Cerebellar cortex (tissue), 1 donor: ENCODE measurements at places on chromosomes 1 and 21.

- DNase-seq = no peak
These were observed 44.1 kb upstream of the RHOU start for GRCh38 chr1:228691211-228691610.

GRCh38 chr1:78333502-78333901 is 157.3 kb upstream of the PTGFR start:
- DNase-seq = peak; percentile 4

- DNase-seq = peak; percentile 17
These were observed 55.7 kb upstream of the NADK start for GRCh38 chr1:1833916-1834325.

DNA sequence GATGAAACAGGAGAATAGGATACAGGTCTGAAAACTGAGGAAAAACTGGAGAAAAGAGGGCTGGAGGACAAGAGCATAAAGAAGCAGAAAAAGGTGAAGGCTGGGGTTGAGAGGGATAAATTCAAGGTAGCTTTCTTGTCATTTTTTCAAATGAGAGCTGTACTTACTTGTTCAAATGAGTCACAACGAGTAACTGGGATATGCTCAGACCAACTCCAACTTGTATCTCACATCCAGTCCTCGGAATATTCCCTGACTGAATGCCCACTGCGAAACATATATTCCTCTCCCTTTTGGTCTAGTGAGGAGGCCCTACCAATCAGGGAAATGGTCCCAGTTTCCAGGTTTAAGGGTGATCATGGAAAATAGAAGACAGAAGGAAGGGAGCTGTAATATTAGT is 343.4 kb downstream of the HHIPL2 start:
- no peak for DNase-seq

GRCh38 chr1:88191917-88192316 is 492.2 kb upstream of the PKN2 start:
- no peak for DNase-seq

GRCh38 chr1:65253800-65254319 is 55.5 kb upstream of the DNAJC6 start:
- no peak for DNase-seq

DNA sequence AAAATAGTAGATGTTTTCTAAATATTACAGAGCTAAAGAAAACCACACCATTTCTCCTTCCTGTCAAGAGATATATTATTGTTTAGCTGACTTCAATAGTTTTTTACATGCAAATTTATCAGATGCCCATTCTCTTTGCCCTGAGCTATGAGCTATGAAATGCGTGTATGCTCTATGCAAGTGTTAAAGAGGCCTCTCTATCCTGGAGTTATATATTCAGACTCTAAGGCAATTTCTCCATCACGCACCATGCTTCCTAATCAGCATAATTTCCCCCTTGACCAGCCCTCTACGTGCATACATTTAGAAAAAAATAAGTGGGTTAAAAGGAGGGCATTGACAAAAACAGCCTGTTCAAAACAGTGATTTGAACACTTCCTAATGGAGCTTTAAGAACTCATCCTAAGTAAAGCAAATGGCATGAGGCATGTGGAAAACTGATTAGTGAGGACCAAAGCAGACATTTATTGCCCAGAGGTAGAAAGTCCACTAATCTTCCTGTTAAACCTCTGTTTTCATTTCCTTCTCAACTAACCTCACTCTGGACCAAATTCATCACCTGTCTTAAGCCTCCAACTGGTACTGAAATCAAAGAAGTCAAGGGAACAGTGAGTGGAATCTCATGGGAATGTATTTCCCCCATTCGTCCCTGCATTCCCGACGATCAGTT is 565.8 kb upstream of the PKN2 start:
- no peak for DNase-seq

- no peak for DNase-seq
These were observed 5.3 kb upstream of the GPR88 start for GRCh38 chr1:100532645-100533044.

GRCh38 chr1:109634771-109635750 is 15.4 kb downstream of the AMPD2 start:
- no peak for DNase-seq

- peak; percentile 3 for DNase-seq
These were observed 64.8 kb downstream of the DHRS3 start for GRCh38 chr1:12552951-12553921.

DNA sequence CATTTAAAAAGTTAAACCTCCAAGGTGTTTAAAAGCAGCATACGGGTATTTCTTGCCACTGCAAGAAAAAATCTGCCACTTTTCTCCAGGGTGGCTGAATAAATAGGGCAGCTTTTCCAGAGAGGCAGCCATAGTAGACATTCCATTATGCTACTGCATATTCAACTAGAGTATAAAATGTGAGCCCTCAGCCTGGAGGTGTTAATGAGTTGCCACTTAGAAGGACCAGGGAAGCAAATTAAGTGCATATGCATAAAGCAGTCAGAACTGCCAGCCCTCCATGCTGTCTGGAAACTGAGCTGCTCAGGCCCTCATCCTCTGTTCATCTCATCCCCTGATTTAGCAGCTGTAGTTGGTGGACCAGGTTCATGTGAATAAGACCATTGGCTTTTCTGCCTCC is 99.4 kb downstream of the DIRAS3 start:
- no peak for DNase-seq
